NCI-H1105 treated with DMSO at 0.1 percent for 48 hours (cell line): ENCODE measurements at places on chromosomes 4 and X.

DNA sequence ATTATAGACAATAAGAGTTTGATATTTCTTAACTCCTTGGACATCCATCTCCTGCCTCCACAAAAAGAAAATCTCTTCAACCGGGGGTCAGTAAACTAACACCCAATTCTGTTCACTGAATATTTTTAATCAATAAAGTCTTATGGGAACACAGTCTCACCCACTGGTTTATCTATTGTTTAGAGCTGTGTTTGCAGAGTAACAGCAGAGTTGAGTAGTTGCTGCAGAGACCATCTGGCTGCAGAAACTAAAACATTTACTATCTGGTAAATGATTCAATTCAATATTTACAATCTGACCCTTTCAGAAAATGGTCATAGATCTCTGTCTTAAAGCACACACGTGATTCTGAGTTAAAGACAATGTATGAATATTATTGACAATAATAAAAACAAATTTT is 94.0 kb downstream of the TMA16 start:
- no peak for DNase-seq

DNA sequence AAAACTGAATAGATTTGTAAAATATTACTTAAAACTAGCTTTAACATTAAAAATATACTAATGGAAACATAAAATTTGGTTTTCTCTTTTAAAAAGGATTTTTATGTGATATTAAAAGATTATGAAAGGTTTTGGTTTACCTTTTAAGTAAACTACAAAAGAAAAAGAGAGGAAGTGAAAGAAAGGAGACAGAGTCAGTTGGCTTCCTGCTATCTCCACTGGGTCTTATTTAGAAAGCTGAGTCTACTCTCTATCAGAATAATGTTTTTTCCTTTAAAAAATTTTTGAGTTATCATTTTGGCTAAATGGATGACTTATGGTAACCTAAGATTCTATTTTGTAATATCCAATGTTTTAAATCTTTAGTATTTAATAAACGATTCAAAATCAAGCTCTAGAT is 21.6 kb upstream of the ATP8A1 start:
- DNase-seq: no peak

DNA sequence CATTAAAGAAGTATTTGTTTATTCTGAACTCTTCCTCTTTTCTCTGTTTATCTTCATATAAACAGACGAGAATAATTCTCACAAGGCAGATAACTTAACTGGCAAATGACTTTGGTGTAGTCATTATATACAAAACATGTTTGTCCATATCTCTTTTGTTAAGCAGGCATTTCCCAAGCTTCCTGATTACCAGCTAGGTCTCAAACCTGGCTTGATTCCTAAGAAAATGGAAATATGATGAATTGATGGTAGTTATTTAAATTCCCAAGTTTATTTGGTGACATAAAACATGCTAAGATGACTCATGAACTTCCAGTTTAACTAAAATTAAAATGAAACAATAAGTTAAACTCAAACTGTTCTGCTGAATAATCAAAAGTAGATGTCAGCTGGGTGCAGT is 96.8 kb downstream of the ARSJ start:
- no peak for DNase-seq

DNA sequence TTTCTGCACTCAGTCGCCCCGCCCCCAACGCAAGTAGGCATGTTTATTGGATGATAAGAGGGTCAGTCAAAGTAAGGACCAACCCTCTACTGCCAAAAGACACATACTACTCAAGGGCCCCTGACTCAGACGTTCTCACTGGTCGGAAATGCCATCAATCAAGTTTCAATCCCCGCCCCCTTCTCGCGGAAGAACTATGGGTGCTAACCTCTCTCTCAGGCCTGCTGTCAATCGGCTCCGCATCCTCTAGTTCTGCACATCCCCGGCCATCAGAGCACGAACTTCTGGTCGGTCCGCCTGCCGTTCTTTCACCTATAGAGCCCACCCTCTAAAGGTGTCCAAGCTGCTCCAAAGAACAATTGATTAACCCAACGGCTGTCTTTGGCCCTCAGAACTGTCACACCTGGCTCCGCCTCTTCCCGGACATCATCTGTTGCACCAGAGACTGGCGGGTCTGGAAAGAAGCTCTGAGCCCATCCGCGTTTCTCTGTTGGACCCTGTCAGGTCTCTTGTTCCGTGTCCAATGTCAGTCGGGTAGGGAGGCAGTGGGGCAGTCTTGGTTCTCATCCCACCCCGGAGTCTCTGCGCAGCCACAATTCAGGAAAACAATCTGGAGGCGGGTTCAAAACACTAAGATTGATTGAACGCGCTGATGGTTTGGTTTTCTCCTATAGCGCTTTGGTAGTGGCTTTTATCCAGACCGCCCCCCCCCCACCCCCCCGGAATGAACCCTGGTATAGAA is 15.2 kb downstream of the NDUFB11 start:
- peak; percentile 89 for DNase-seq

DNA sequence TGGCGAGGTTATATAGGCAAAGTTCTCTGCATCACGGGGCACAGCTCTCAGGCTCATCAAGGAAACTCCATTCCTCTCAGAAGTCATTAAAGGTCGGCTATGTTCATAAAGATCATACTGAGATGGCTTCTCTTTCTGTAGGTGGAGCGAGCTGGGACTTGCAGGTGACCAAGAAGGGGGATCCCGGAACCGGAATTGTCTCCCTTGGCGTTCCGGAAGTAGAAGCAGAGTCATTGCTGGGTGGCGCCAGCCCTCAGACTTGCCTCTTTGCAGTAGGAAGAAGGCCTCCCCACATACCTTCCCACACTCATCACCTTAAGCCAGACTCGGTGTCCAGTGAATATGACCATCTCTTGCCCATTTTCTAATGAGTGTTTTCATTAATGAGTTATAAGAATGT is 17.9 kb upstream of the HPGD start:
- no peak for DNase-seq

DNA sequence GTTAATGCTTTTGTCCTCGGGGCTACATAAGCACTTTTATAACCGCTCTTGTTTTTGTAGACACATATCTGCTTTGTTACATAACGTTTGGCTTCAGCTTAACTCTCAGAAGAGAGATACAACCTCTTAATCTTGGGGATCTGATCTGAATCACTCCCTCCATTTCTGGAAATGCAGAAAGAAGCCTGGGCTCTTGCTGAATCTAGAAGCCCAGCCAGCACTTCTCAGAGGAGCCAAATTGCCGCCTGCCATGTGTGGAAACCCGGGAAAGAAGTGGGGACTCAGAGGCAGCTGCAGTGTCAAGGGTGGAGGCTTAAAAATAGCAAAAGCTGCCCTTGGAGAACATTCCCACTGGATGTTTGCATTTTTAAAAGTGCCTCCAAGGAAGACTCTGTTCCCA is 69.3 kb upstream of the LDB2 start:
- no peak for DNase-seq

DNA sequence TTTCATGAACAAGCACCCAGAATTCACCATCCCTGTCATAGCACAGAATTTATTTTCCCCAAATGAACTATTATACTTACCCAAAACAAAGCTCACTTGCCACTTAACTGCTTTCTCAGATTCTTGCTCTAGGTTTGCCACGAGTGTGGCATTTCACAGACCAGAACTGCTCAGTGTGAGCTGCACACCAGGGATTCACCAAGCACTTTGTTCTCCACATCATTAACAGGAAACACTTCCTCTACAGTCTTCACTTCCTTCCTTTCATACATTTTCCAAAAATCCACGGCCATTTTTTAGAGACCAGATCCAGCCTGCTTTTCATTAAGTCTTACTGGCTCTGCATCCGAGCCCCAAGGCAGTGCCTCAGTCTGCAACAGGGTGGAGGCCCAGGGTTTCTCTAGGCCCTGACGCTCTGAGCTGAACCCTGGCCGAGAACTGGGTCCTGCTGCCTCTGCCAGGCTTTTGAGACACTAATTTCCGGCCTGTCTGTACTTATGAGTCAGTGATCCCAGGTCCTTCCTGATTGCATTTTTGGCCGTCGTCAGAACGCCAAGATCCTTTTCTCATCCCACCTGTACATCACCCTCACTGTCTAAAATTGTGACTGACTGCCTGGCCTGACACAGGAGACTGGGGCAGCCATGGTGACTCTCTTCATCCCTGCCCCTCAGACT is 67.6 kb upstream of the MTNR1A start:
- DNase-seq: no peak

- DNase-seq: no peak
These were observed 15.9 kb downstream of the RTL9 start for GRCh38 chrX:110374559-110374958.
